Activated B cell treated with CpG ODN at 0.5 μM for 24 hours (primary cell): ENCODE measurements at places on chromosomes 5 and 9. TPM values are rescaled to one million over a fixed set of nuclear protein-coding genes. Genes with fewer than 3 reads are reported as not detected.

GRCh38 chr5:135193213-135194125, 159.4 kb upstream of the PITX1 start:
- DNase-seq = no peak

- no peak for DNase-seq
These were observed 17.5 kb upstream of the CCL28 start for GRCh38 chr5:43429706-43430105.

DNA sequence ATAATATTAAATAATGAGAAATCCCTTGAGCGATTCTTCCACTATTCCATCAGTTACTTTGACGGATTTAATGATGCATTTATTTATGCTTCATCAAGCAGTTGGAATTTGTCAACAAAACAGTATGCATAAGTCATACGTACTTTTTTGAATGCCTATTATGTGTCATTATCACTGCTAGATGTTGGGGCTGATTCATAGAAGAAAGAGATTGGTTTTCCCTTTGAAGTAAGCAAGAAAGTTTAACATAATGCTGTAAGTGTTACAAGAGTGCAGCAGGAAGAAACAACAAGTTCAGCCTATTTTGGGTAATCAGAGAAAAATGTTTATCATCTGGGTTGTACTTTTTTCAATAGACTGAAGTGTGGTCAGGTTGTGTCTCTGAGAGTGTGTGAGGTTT, 121.2 kb upstream of the RANBP3L start:
- no peak for DNase-seq

DNA sequence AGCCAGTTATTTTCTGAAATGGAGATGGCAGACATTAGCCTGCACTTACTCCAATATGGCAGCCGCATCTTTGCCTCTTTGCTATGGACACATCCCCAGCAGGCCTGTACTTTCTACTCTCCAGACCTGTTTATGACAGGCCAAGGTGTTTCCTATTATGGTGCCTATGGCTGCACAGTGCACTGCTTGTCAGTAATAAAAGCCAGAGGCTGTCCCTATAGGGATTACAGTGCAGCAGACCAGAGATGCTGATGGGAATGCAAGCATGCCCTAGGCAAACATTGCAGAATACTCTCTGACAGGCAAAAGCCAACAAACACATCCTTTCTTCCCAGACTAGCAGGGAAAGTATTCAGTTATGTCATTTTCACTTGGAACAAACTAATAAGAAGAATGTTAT, 442.9 kb downstream of the RAB3C start:
- no peak for DNase-seq

GRCh38 chr5:154811653-154812465, 38.5 kb downstream of the FAXDC2 start:
- peak; percentile 32 for DNase-seq

Gene TLE1
- 15.6 and 16.3 TPM in 2 replicates for total RNA-seq

DNA sequence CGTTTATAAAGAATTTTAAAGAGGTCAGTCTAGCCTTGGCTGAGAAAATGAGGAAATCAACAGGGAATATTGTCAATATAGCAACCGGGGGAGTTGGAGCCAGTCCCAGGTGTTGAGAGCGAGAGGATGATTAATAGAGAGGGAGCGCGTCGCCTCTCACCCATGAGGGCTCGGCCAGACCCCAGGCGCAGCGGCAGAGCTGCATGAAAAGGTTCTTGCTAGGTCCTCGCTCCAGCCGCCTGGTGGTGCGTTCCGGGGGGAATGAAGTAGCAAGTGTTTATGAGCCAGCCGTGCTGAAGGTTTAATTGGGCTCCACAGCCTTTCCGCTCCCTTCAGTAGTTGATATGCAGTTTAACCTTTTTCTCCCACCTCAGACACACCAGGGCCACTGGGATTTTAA, 167.3 kb upstream of the IRX1 start:
- DNase-seq = no peak

DNA sequence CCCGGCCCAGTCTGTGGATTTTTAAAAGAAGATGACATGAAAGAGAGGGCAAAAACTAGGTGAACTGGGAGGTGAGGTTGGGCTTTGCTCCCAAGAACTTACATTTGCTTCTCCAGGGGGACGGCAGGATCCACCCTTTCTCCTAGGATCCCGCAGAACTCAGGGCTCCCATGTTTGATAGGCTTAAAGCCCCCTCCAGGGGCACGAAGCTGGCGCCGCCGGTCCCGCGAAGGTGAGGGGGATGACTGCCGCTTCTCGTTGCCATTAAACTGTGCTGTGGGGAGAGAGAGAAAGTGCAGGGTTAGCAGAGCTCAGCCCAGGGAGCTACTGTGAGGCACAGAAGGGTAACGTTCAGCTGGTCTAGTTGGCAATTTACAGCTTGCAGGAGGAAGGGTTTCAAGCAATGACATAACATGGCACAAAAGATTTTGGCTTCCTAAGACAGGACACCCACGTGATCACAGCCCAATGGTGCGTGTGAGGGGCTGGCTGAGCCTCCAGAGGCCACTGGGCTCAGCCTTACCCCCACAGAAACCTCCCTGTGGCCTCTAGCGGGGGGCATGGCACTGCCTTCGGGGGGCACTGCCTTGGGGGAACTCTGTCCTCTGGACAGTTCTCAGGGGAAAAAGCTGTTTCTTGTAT, 52.0 kb upstream of the SLC25A51 start:
- no peak for DNase-seq
